ENCODE measurements at places on chromosomes 3 and 15. TPM values are rescaled to one million over a fixed set of nuclear protein-coding genes. Genes with fewer than 3 reads are reported as not detected.

DNA sequence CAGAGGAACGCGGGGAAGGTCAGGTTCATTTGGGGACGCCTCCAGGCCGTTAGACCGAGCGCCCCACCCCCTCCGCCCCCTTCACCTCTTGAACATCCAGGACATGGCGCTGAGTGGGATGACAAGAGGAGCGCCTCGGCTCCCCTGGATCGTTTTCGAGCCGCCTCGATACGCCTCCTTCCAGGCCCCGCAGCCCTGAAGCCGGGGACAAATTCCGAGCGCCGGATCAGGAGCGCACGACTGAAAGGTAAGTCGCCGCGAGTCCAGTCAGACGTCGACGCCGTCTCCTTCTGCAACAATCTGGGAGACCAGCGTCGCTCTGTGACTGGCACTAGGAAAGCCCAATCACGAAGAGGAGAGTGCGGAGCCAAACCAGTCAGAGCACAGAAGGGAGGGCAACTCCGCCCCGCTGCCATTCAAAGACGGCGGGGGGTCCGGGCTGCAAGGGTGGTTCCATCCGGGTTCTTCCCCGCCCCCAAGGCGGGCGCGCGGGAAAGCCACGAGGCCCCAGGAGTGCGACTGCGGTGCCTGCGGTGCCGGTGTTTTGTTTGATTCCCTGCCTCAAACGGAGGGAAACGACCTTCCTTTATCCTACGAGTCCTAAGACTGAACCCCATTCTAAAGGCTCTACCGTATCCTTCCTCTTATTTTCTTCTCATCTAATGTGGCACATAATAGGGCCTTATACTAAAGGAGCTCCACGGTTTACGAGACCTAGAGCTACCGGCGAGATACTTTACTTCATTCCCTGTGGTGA, at the start of gene HLTF:
Gene HLTF (minus strand): TSS at position 302 of the 757 bp plus-strand sequence. CDS start 197 bp downstream, at position 105.
- H3K4me1 ChIP-seq: peaks cover 12% of the 10 kb centered on the region
- H3K27ac ChIP-seq: peak within 1 kb of the TSS; percentile 74
- peak; percentile 99 for DNase-seq
- H3K36me3 ChIP-seq: peaks cover 2% of the 10 kb centered on the region

DNA sequence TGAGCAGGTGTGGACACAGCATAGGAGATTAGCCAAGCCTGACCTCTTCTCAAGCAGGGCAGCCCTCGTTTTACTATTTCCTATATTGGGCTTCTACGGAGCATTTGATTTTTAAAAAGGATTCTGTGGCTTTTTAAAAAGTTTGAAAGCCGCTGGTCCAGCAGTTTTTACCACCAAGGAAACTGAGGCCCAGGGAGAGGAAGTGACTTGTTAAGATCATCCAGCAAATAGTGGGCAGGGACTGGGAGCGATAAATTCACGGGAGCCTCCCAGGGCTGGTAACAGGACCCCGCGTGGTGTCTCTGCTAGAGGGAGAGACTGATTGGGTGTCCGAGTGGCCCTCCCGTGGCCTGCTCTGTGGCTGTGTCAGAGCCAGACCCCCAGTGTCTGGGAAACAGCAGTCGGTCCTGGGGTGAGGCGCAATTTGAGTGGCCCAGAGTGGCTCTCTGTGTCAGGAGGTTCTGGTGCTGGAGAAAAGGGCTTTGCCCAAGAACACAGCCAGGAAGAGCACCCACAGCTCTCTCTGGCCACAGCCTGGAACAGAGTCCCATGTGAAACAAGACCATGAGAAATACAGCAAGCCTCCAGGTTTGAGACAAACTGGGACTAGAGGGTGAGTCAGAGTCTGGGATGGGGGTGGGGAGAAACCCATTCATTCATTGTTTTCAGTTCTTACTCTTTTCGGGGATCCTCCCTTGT, 4.2 kb downstream of the FURIN start:
- DNase-seq: no peak
- peaks cover 24% of the 10 kb centered on the region for H3K36me3 ChIP-seq
- H3K4me1 ChIP-seq: peaks cover 41% of the 10 kb centered on the region
- no peaks in the 10 kb centered on the region for H3K27me3 ChIP-seq
- peak overlapping the region; percentile 64 for H3K27ac ChIP-seq

DNA sequence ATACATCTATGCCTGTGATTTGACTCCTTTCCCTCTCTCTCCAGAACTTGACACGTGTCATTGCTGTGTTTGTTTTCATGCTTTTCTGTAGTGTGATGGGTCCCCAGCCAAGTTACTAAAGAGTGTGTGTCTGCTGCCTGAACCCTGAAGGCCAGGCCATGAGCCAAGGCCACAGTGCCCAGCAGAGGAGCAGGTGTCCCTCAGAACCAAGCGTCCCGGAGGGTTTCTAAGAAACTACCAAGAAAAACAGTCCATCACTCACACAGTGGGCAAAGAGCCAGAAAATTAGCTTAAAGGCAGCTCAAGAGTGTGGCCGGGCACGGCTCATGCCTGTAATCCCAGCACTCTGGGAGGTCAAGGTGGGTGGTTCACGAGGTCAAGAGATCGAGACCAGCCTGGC, 35.2 kb downstream of the FBXO45 start:
- DNase-seq: peak; percentile 24
- H3K4me1 ChIP-seq: peaks cover 2% of the 10 kb centered on the region
- H3K36me3 ChIP-seq: no peaks in the 10 kb centered on the region

- H3K36me3 ChIP-seq: peaks cover 6% of the 10 kb centered on the region
- no peaks in the 10 kb centered on the region for H3K27me3 ChIP-seq
- no peak overlapping the region for H3K27ac ChIP-seq
- no peak for DNase-seq
- peaks cover 4% of the 10 kb centered on the region for H3K4me1 ChIP-seq
Measured at GRCh38 chr3:43294975-43295374, 8.6 kb downstream of the SNRK start.

GRCh38 chr15:49290191-49290590, 120.1 kb downstream of the GALK2 start:
- H3K36me3 ChIP-seq: peaks cover 9% of the 10 kb centered on the region
- peak overlapping the region; percentile 62 for H3K27ac ChIP-seq
- DNase-seq: peak; percentile 88
- no peak overlapping the region for H3K4me3 ChIP-seq

- no peaks in the 10 kb centered on the region for H3K27me3 ChIP-seq
- no peak for DNase-seq
- H3K27ac ChIP-seq: no peak overlapping the region
- H3K4me3 ChIP-seq: no peak overlapping the region
Measured at GRCh38 chr3:74844428-74844827, 230.0 kb upstream of the CNTN3 start.

DNA sequence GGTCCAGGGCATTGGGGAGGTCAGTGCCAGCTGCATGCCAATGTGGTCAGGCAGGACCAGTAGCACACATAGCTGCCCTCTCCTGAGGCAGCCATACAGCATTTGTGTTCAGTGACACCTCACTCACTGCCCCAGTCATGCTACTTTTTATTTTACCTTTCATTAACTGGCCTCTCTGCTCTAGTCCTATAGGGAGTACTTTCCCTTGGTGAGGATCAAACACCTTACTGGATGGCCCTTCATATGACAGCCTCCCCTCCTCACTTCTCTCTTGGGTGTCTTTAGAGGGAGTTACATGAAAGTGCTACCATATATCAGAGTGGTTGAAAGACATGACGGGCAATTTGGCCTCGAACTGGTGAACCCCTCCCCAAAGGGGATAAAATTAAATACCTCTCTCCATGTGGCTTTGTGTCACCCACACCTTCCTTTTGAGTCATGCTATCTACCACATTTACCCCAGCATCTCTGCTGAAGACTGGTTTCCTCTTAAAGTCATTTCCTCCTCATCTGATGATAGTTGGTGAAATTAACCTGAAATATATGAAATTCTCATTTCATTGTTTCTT, 17.6 kb downstream of the RLBP1 start:
- H3K36me3 ChIP-seq: no peaks in the 10 kb centered on the region
- no peaks in the 10 kb centered on the region for H3K27me3 ChIP-seq
- DNase-seq: no peak
- no peak overlapping the region for H3K27ac ChIP-seq
- H3K4me1 ChIP-seq: peaks cover 18% of the 10 kb centered on the region

GRCh38 chr15:101499863-101500713, 10.6 kb upstream of the PCSK6 start:
- DNase-seq: peak; percentile 88
- H3K4me1 ChIP-seq: peaks cover 44% of the 10 kb centered on the region

- H3K27me3 ChIP-seq: no peaks in the 10 kb centered on the region
- no peak overlapping the region for H3K4me3 ChIP-seq
- H3K27ac ChIP-seq: no peak overlapping the region
- peak; percentile 86 for DNase-seq
Measured at GRCh38 chr3:30693470-30694120, 87.2 kb downstream of the TGFBR2 start.

PRR20G gene
- not detected for total RNA-seq

LRRN1 gene
- 26.6 TPM for total RNA-seq

BCHE gene
- total RNA-seq: 78.9 TPM

GREM1 gene
- total RNA-seq: 1.3 TPM

LXN gene
- 33.4 TPM for total RNA-seq

MKRN2OS gene
- total RNA-seq: not detected

ASB14 gene
- total RNA-seq: 0.18 TPM

CCDC66 gene
- total RNA-seq: 22.7 TPM

ITPKA gene
- 0.35 TPM for total RNA-seq

FRMD4B gene
- 19.1 TPM for total RNA-seq

Measured in muscle of leg (tissue), 16 donors.